ACHN (cell line): ENCODE measurements at places on chromosomes 11 and 22.
A peak's percentile ranks its signal among the peaks of the same experiment; 100 is the strongest.

DNA sequence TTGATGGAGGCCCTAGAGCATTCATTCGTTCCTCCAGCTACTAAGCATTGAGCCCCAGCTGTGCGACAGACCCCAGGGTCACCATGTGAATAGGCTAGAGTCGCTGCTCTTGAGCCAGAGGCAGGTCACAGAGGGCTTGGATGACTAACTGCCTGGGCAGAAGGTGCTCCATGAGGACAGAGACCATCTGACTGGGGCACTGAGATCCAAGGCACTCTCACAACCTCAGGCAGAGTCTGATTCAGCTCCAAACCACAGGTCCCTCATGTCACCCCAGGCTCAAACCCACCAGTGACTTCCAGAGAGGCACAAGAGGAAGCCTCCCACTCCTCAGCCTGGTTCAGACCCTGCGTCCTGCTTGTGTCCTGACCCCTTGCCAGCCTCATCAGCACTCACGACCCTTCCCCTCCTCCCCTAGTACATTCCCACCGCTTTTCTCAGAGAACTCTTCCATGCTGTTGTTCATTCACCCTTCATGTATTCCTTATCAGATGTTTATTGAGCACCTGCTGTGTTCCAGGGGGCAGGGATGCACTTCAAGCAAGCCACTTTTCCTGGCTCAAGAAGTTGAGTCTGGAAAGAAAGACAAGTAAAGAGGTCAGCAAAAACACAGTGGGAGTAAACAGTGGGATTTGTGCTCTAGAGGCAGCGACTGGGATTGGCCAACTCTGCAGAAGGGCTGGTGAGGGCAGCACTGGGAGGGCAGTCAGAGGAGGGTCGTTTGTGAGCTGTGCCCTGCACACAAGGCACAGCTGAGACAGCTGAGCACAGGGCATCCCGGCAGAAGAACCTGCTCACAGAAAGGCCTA, 9.3 kb downstream of the OAF start:
- no peak for DNase-seq

DNA sequence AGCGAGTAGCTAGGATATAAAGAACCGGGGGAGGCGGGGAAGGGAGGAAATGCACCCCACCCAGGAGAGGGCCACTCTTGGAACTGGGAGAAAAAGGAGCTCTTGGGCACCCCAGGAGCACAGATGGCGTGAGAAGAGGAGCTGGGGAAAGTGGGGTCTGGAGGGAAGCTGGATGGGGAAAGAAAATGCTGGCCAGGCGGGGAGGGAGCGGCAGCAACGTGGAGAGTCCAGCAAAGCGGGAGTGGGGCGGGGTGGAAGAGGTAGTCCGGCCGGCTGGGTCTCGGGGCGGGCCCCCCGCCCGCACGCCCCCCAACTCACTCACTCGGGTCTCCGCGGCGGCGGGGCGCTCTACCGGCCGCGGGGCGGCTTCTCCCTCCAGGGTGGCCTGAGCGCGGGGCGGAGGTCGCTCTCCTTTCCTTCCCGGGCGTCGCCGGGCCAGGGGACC, 522 bp downstream of the TOB2 start:
- DNase-seq, result peak; percentile 5

GRCh38 chr11:129576652-129577051, 201.0 kb downstream of the BARX2 start:
- no peak for DNase-seq

GRCh38 chr11:67053896-67054329, 2.7 kb upstream of the RHOD start:
- DNase-seq, result peak; percentile 50

DNA sequence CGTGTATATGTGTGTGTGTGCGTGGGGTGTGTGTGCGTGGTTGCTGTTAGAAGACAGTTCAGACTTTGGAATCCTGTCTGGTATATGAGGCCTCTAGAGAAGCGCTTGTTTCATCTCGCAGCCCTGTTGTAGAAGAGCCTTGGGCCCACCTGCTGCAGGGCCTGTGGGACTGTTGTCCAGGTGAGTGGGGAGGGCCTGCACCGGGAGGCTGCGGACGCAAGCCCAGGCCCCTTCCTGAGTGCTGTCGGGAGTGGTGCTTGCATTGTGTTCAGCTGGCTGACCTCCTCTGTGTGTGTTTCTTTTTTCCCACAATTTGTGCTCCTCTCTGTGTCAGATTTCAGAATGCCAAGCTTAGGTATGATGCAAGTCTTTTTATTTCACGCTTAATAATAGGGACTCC, 128.4 kb downstream of the TBC1D22A start:
- DNase-seq, result no peak

GRCh38 chr11:76803811-76804600, 20.9 kb downstream of the TSKU start:
- no peak for DNase-seq

- DNase-seq, result no peak
Measured at GRCh38 chr22:17217179-17217578, 2.1 kb downstream of the ADA2 start.

DNA sequence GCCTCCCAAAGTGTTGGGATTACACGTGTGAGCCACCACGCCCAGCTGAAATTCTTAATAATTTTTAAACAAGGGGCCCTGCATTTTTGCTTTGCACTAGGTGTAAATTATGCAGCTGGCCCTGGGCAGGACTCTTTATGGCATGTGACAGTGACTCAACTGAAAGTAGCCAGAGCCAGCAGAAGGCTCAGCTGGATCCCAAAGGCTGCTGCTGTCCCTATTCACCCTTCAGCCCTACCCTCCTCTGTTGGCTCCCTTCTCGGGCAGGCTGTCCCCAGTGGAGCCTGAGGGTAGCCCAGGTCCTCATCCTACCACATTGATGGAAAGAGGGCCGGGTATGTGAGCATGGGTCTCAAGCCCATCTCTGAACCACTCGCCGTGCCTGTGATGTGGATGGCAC, 45.6 kb downstream of the CD82 start:
- DNase-seq, result no peak

- DNase-seq, result no peak
Measured at GRCh38 chr11:78310500-78310909, 107.1 kb downstream of the GAB2 start.

GRCh38 chr11:36121054-36121453, 168.2 kb downstream of the COMMD9 start:
- DNase-seq, result no peak

DNA sequence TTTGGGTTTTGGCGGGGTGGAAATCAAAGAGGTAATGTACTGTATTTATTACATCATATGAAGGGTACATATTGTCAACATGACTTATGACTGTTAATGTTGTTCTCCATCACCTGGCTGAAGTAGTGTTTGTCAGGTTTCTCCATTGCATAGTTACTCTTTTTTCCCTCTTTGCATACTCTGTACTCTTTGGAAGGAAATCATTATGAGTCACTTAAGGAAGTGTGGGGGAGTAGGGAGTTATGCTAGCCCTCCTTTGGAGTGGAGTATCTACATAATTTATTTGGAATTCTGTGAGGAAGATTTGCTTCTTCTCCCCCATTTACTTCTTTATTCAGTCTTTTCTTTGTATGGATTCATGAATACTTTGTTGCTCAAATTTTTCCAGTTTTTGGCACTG, 3.6 kb upstream of the PGR start:
- DNase-seq, result no peak

DNA sequence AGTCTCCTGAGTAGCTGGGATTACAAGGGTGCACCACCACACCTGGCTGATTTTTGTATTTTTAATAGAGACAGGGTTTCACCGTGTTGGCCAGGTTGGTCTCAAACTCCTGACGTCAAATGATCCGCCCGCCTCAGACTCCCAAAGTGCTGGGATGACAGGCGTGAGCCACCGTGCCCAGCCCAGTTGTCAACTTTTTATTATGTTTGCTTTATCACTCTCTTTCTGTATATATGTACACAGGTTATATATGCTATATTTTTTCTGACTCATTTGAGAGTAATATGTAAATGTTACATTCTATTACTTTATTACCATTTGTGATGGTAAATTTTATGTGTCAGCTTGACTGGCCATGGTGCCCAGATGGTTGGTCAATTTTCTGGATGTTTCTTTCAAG, 18.9 kb upstream of the DNAJB13 start:
- DNase-seq, result no peak

DNA sequence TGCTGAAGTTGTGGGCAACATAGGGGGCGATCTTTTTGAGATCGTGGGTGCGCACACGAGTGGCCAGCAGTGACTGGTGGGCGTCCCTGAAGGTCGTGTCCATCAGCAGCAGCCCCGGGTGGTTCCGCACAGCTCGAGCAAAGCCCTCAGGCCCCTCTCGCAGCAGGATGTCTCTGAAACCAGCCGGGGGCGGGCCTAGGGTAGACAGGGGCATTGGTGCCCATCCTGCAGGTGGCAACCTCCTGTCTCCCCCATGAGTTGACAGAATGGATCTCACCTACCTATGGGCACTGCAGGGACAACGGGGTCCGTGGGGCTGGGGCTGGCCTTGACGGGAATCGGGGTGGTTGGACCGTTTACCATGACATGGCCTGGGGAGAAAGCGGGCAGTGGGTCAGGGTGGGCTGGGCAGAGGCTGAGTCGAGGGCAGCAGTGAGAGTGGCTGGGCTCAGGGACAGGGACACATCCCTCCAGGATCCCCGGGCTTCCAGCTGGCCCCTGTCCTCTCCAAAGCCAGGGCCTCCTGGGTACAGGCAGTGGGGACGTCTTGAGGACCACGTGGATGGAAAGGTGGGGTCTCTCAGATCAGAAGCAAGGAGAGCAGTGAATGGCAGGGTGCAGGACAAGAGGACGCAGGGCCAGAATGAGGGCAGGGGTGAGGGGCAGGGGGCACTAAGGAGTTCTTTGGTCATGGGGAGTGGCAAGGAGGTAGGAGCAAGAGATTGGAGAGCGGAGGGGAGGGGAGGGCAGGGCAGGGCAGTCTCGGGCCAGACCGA, 4.2 kb upstream of the LRFN4 start:
- no peak for DNase-seq

GRCh38 chr11:107801641-107802040, 56.9 kb downstream of the SLC35F2 start:
- DNase-seq, result peak; percentile 46

DNA sequence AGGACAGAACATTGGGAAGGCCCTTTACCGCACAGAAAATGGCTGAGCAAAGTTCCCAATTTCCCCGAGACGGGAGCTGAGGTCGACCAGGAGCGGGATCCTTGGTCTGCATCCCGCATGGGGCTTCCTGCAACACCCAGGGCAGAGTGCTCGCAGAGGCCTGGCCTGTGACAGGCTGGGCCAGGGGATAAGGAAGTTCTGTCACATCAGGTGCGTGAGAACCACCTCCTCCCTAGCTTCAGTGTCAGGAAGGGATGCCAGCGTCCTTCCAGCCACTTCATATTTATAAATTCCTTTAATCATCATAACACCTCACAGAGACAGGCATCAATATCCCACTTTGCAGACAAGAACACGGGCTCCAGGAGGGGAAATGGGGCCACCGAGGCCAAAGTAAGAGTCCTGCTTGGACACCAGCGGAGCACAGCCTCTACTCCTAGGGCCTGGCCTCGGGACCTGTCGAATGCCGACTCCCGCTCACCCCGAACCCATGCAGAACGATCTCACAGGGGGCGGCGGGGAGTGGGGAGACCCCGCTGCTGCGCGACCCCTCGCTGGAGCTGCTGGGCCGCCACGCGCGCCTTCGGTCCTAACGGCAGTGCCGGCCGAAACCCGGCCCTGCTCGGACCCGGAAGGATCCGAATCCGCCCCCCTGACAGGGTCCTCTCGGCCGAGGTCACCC, 532 bp downstream of the BET1L start:
- no peak for DNase-seq

GRCh38 chr11:22807855-22808570, 21.6 kb downstream of the SVIP start:
- DNase-seq, result no peak

DNA sequence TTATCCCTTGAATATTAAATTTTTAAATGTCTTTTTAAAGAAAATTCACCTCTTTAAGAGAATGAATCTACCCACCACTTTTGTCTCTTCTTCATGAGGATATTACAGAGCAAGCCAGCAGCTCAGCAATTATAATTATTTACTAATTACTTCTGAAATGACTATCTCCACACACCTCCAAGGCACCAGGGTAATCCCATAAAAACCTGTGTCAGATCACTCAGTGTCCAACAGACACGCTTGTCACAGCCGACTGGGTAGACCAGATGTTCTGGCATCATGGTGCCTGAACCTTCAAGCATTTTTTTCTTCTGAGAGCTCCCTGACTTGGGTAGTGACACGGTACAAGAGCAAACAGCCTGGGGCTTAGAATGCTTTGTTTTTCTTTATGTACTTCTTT, 61.4 kb downstream of the EFCAB6 start:
- no peak for DNase-seq

- no peak for DNase-seq
Measured at GRCh38 chr11:74267014-74267413, 44.4 kb downstream of the P4HA3 start.

DNA sequence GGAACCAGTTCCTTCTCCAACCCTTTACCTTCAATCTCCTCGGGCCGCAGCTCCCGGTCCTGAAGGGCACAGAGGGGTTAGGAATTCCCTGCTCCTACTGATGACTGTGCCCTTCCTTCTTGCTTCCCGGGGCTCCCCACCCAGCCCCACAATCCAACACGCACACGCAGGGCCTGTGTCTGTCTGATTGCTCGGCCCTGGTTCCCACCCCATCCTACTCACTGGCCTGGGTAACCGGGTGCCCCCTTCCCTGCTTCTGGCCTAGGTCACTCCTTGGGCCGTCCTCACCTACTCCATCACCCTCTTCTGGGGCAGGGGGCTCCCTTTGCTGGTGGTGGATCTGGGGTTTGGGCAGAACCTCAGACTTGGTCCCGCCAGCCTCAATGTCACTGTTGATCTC, 1.3 kb downstream of the CABP2 start:
- DNase-seq, result no peak

- peak; percentile 89 for DNase-seq
Measured at GRCh38 chr22:31829505-31829904, 75.7 kb downstream of the DEPDC5 start.

DNA sequence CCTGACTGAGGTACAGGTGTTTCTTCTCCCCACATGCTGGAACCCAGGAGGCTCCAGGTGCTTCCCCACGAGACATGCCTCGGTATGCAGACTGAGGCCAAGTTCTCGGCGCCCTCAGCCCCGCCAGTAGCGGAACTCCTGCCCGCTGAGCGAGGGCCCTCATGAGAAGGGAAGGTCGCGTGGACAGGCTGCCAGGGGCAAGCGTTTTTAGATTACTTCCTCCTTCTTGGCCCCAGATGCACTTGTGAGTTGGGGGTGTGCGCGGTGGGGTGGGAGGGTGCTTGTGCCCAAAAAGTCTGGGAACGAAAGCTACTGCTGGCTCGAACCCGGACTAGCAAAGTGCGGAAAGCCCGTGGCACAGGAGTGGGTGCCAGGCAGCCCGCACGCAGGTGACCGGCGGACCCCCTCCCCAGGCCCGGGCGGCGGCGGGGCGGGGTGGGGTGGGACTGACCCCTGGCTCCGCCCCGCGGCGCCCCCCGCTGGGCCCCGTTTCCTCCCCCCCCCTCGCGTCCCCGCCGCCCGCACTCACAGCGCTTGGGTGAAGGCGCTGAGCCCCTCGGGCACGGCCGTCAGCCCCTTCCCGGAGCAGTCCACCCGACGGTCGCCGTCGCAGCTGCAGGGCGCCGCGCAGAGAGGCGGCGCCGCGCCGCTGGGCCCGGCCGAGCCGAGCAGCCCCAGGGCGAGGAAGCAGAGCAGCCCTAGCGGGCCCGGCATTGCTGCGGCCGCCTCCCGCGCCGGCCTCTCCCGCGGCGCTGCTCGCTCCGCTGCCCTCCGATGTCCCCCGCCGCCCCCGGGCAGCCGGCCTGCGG, 797 bp downstream of the LGR4 start:
- peak; percentile 41 for DNase-seq

- DNase-seq, result no peak
Measured at GRCh38 chr11:73893041-73893440, 16.2 kb downstream of the PAAF1 start.
